ENCODE measurements at places on chromosomes 7 and 10. TPM values are rescaled to one million over a fixed set of nuclear protein-coding genes. Genes with fewer than 3 reads are reported as not detected.
A peak's percentile ranks its signal among the peaks of the same experiment; 100 is the strongest.

- peak; percentile 85 for DNase-seq
Observed at GRCh38 chr7:23546897-23547572, 15.3 kb upstream of the TRA2A start.

GRCh38 chr7:135342887-135343286 is 109.2 kb downstream of the STRA8 start:
- DNase-seq = no peak

- no peak for DNase-seq
Observed at GRCh38 chr7:153530441-153530840, 521.8 kb upstream of the DPP6 start.

- DNase-seq = no peak
Observed at GRCh38 chr7:39075210-39075609, 97.5 kb downstream of the POU6F2 start.

- DNase-seq = no peak
Observed at GRCh38 chr10:97140902-97141745, 44.6 kb downstream of the SLIT1 start.

Gene C10orf90
- not detected for total RNA-seq

Gene MCMBP
- total RNA-seq = 41.1 TPM

Gene GCK
- total RNA-seq = 46.4 TPM

Gene CYP3A4
- total RNA-seq = not detected

Gene CALML3
- total RNA-seq = not detected

Gene FFAR4
- total RNA-seq = not detected

All from cardiac muscle cell (in vitro differentiated cells and primary cell).